ENCODE measurements at places on chromosomes 4 and X. TPM values are rescaled to one million over a fixed set of nuclear protein-coding genes. Genes with fewer than 3 reads are reported as not detected.

DNA sequence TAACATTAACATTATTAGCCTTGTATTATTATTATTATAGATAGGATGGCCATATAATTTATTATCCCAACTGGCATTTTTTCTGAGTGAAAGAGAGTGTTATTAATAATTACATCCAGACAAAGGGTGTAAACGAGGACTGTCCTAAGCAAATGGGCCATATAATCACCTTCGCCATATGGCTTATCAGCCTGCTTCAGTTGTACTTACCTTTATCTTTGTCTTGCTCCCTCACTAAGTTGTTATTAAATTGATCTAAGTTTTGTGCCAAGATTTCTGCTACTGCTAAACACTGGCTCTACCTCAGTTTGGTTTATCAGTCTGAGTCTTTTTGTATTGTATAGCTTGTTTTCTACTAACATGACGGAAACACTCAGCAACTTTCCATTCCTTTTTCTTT, 76.9 kb downstream of the STIM2 start:
- no peaks in the 10 kb centered on the region for H3K27me3 ChIP-seq
- peaks cover 26% of the 10 kb centered on the region for H3K4me1 ChIP-seq
- no peak overlapping the region for H3K4me3 ChIP-seq
- no peak for DNase-seq

- DNase-seq: no peak
- H3K36me3 ChIP-seq: peaks cover 63% of the 10 kb centered on the region
These were observed 5.1 kb downstream of the APEX2 start for GRCh38 chrX:55005256-55005655.

GRCh38 chr4:26468977-26469376, 21.3 kb downstream of the CCKAR start:
- no peaks in the 10 kb centered on the region for H3K4me1 ChIP-seq
- no peak overlapping the region for H3K4me3 ChIP-seq
- H3K27me3 ChIP-seq: peaks cover 10% of the 10 kb centered on the region
- no peak overlapping the region for H3K27ac ChIP-seq

GRCh38 chr4:47816748-47817147, 21.1 kb downstream of the CORIN start:
- H3K4me3 ChIP-seq: no peak overlapping the region
- H3K27ac ChIP-seq: no peak overlapping the region
- H3K27me3 ChIP-seq: peaks cover 15% of the 10 kb centered on the region

DNA sequence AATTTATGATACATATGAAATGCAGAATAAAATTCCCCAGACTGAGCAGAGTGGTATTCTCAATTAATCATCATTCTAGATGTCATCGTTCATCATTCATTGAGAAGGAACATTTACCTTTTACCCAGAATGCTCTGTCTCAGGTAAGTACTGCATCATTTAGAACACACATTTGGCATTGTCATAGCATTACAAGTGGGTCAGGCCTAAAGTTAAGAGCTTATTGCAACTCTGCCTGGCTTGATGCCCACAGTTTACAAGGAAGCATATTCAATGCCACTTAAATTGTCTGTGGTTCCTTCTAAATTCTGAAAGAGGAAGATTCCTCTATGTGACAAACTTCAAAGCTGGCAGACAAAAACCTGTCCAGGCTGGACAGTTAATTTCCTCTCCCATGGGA, 87.3 kb downstream of the CAMK2D start:
- H3K27ac ChIP-seq: peak overlapping the region; percentile 5
- no peak for DNase-seq
- H3K36me3 ChIP-seq: peaks cover 53% of the 10 kb centered on the region
- H3K27me3 ChIP-seq: no peaks in the 10 kb centered on the region

DNA sequence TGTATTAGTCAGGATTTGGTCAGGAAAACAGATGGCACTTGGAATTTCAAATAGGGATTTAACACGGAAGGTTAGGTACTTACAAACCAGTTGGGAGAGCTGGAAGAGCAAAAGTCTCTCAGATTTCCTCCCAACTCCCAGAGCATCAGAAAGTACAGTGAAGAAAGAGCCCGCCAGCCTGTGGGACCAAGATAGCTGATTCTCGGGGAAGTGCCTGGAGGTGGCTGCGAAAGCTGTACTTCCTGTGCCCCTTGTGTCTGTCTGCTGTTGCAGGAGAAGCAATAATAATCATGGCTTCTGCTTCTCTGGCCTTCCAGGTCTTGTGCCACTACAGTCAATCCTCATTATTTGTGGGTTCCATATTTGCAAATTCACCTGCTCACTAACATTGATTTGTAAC, 221.0 kb upstream of the BCOR start:
- no peaks in the 10 kb centered on the region for H3K4me1 ChIP-seq
- H3K27ac ChIP-seq: no peak overlapping the region
- H3K36me3 ChIP-seq: no peaks in the 10 kb centered on the region
- H3K4me3 ChIP-seq: no peak overlapping the region
- no peak for DNase-seq

- H3K27ac ChIP-seq: no peak overlapping the region
- no peaks in the 10 kb centered on the region for H3K36me3 ChIP-seq
- no peak for DNase-seq
- H3K4me3 ChIP-seq: no peak overlapping the region
- H3K27me3 ChIP-seq: peaks cover 9% of the 10 kb centered on the region
These were observed 161.7 kb downstream of the BTC start for GRCh38 chr4:74632634-74633033.

- H3K27ac ChIP-seq: peak overlapping the region; percentile 96
- H3K4me1 ChIP-seq: peaks cover 15% of the 10 kb centered on the region
- peak overlapping the region; percentile 98 for H3K4me3 ChIP-seq
These were observed 657 bp downstream of the TCEAL8 start for GRCh38 chrX:103254171-103254824.

DNA sequence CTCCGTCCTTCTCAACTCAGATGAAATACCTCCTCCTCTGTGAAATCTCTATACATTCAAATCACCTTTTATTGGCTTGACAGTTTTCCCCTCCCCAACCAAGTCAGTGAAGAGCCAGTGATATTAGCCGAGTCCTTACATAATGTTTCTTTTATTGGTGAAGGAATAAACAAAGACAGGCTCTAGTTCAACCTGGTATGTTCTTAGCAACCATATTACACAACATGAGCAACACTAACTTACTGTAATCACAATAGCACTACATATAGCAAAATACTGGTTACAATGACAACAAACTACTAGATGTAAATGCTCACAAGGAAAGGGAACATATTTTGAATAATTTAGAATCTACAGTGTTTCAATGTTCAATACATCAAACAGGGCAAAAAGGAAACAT, 19.9 kb downstream of the DHX15 start:
- H3K4me3 ChIP-seq: no peak overlapping the region
- no peak overlapping the region for H3K27ac ChIP-seq
- no peak for DNase-seq
- no peaks in the 10 kb centered on the region for H3K27me3 ChIP-seq
- peaks cover 48% of the 10 kb centered on the region for H3K4me1 ChIP-seq
- peaks cover 78% of the 10 kb centered on the region for H3K36me3 ChIP-seq

GRCh38 chrX:55240788-55241340, 20.7 kb downstream of the PAGE5 start:
- H3K4me1 ChIP-seq: no peaks in the 10 kb centered on the region
- no peak overlapping the region for H3K27ac ChIP-seq
- no peaks in the 10 kb centered on the region for H3K36me3 ChIP-seq
- no peak overlapping the region for H3K4me3 ChIP-seq
- no peaks in the 10 kb centered on the region for H3K27me3 ChIP-seq
- DNase-seq: no peak

DNA sequence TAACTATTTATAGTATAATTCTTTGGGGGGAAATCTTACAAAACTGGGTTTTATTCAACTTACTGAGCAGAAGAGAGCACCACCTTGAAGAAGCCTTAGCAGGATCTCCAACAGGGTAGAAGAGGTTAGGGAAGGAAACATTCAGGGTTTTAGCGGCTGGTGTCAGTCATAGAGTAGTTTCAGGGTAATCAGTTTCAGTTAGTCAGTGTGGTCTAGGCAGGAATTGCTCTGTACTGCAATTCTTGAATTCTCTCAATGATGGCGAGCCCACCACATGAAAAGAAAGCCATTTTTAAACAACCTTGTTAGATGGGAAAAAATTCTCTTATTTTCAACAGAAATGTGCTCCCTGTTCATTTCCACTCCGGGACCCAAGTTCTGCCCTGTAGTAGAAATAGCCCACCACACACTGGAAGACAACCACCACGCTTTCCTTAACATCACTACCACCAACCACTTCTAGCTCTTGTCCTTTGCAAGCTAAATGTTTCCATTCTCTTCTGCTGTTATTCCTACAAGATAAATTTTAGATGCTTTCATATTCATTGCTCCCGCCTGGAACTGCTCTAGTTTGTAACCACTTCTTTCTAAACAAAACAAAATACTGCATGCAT, 25.9 kb downstream of the COL25A1 start:
- no peak overlapping the region for H3K27ac ChIP-seq
- DNase-seq: no peak
- peaks cover 15% of the 10 kb centered on the region for H3K4me1 ChIP-seq
- no peaks in the 10 kb centered on the region for H3K36me3 ChIP-seq

DNA sequence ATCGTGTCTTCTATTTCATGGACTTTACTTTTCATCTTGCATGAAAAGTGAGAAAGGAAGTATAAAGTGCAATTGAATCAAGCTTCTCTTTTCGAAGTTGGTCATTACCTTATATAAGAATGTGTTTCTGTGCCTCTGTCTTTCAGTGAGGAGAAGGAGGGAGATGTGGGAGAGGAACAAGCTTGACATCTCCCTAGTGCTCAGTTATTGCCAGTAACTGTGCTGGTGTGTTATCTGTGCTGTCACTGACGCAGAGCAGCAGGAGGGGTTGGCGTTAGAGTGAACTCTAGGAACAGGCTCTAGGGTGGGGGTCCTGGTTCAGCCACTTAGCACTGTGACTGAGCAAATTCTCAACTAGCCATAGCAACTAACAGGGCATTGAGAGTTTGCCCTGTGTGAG, 34.0 kb upstream of the TBC1D9 start:
- H3K27me3 ChIP-seq: no peaks in the 10 kb centered on the region
- H3K27ac ChIP-seq: no peak overlapping the region
- no peaks in the 10 kb centered on the region for H3K36me3 ChIP-seq

DNA sequence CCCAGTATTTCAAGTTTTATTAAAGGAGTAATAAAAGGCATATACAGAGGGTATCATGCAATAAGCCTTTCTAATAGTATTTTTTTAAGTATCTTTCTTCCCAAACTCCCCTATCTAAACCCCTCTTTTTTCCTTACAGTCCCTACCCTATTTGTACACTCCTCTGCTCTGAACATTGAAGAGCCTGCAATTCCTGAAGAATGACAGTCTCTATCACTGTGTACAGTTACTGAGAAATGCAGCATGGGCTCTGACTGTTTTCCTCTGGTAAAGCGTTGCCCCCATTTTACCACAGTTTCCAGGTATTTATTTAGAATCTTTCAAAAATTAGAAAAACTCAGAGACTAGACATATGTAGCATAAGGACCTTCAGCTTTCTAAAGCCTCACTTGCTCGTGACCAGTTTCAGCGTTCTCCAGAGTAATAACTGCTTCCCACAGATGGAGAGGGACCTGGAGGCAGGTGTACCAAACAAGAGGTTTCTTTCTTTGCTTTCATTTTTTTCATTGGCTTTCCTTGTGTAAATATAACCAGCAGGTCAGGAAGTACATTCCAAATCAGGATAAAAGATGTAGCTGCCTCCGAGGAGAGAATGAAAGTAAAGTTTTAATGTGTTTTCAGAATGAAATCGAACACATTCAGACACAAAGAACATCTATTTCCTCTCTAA, 230.8 kb downstream of the CFAP299 start:
- H3K4me1 ChIP-seq: no peaks in the 10 kb centered on the region
- H3K36me3 ChIP-seq: no peaks in the 10 kb centered on the region
- no peak overlapping the region for H3K27ac ChIP-seq
- no peak for DNase-seq

DNA sequence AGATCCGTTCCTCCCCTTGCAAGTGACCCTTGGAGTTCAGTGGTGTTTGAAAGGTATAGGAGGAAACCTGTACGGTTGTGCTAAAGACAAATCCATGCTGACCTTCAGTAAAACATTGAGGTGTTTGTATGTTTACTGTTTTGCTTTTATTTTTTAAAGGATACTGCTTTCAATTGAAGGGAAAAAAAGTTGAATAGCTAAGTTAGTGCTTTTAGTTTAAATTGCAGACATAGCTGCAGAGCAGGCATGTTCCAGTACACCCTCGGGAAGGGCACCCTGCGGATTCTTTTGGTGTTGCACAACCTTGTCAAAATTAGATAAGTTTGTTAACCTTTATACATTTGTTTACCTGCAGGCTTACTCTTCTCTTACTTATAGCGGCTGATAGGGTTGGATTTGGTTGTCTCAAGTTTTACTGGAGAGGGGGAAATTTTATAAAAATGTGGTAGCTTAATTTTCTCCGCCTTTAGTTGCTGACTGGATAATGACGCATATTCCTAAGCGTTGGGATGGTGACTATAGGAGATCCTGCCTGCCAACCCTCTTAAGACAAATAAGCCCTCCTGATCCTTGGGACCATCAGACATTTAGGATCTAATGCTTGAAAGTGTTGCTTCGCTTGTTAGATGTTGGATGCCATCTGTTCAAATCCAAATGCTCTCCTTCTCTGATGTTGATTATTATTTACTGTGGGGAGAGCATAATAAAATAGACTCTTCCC, 2.0 kb downstream of the RAPGEF2 start:
- H3K36me3 ChIP-seq: no peaks in the 10 kb centered on the region
- peaks cover 53% of the 10 kb centered on the region for H3K4me1 ChIP-seq
- H3K27ac ChIP-seq: peak overlapping the region; percentile 83
- H3K4me3 ChIP-seq: peak overlapping the region; percentile 92
- DNase-seq: no peak

BMPR1B gene
- total RNA-seq: not detected

ADGRL3 gene
- total RNA-seq: not detected

ADH1A gene
- not detected for total RNA-seq

GLOD5 gene
- not detected for total RNA-seq

ARMCX1 gene
- 1.1 TPM for total RNA-seq
